ENCODE measurements at places on chromosomes 12 and 14.

GRCh38 chr12:14275886-14276285 is 89.6 kb upstream of the ATF7IP start:
- H3K27ac ChIP-seq = no peak overlapping the region
- H3K4me3 ChIP-seq = no peak overlapping the region
- no peaks in the 10 kb centered on the region for H3K27me3 ChIP-seq
- no peak for DNase-seq
- no peaks in the 10 kb centered on the region for H3K4me1 ChIP-seq

- H3K4me3 ChIP-seq = no peak overlapping the region
- no peaks in the 10 kb centered on the region for H3K27me3 ChIP-seq
- no peak overlapping the region for H3K27ac ChIP-seq
- DNase-seq = no peak
- no peaks in the 10 kb centered on the region for H3K4me1 ChIP-seq
Measured at GRCh38 chr14:104516906-104517305, 62.7 kb upstream of the C14orf180 start.

DNA sequence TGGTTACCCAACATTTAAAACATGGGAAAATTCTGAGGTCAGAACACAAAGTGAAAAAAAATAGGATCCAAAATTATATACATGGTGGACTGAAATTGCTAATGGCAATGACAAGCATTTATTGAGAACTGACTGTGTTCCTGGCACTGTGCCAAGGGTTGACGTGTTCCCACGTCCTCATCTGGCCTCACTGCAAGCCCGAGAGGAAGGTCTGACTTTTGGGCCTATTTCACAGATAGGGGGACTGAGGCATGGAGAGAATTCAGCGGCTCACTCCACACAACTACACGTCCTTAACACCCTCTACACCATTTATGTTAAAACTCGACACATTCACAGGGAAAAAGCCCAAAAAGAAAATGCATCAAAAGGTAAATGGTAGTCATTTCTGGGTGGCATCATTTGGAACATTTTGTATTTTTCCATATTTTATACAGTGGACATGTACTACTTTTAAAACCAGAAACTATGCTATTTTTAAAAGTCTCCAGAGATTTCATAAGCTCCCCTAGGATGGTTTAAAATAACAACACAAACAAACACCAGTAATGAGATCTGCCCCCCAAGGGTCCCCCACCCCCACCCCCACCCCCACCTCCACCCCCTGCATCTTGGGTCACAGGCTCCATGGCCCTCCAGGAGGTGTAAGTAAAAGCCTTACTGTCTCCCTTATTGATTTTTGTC is 27.7 kb downstream of the CLMN start:
- no peaks in the 10 kb centered on the region for H3K36me3 ChIP-seq
- H3K4me3 ChIP-seq = no peak overlapping the region
- H3K4me1 ChIP-seq = no peaks in the 10 kb centered on the region
- no peak overlapping the region for H3K27ac ChIP-seq
- peak; percentile 36 for DNase-seq
- H3K27me3 ChIP-seq = no peaks in the 10 kb centered on the region

- no peaks in the 10 kb centered on the region for H3K4me1 ChIP-seq
- H3K4me3 ChIP-seq = no peak overlapping the region
- H3K36me3 ChIP-seq = no peaks in the 10 kb centered on the region
- DNase-seq = peak; percentile 90
- no peaks in the 10 kb centered on the region for H3K27me3 ChIP-seq
Measured at GRCh38 chr12:124827588-124828184, 36.0 kb downstream of the SCARB1 start.

All from small intestine (tissue), 16 donors.